ENCODE measurements at places on chromosomes 5 and 9.
A peak's percentile ranks its signal among the peaks of the same experiment; 100 is the strongest.

- no peak for DNase-seq
Observed at GRCh38 chr9:7451062-7451461, 348.5 kb downstream of the DMAC1 start.

GRCh38 chr9:112247090-112247489 lies 72.0 kb upstream of the SUSD1 start:
- DNase-seq = no peak

DNA sequence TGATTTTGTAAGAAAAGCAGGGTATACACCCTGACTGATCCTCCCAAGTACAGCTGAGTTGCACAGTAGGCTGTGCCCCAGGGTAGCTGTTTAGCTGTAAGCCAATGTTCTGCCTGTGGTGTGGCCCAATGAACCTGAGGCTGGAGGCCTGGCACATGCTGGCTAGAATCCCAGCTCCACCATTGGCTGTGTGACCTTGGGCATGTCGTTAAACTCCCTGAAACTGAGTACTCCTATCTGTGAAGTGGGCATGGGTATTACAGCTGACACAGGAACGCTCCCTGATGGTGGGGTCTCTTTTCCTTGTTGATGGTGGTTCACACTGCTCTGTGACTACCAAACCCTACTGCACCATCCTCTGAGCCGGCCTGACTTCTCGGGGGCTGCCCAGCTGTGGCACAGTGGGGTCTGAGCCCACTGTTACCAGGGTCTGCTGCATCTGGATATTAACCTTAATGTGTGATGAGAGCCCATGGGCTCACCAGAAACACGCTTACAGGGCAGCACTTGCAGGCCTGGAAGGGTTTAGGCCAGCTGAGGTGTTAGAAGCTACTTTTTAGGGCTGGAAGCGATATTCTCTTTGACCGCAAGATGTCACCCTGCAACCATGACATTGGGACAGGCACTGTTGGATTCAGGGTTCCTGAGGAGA lies 7.0 kb upstream of the GADD45G start:
- DNase-seq = peak; percentile 68

GRCh38 chr5:149035372-149035790 lies 27.5 kb downstream of the SH3TC2 start:
- peak; percentile 85 for DNase-seq

GRCh38 chr9:69221036-69221435 lies 47.0 kb downstream of the TJP2 start:
- no peak for DNase-seq

DNA sequence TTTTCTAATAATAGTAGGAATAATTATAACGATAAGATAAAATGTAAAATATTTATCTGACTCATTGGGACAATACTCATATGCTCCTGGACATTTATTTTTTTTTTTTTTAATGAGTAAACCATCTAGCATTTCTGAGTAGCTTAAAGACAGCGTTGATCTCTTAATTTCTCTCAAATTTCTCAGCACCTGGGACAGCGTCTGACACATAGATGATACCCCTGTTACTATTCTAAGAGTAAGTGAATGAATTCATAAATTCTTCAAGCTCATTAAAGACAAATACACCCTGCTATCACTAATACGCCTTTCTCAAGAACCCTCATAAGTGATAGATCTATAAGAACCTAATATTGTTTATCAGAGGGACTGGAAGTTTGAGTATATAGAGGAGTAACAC lies 12.0 kb upstream of the HTR4 start:
- no peak for DNase-seq

DNA sequence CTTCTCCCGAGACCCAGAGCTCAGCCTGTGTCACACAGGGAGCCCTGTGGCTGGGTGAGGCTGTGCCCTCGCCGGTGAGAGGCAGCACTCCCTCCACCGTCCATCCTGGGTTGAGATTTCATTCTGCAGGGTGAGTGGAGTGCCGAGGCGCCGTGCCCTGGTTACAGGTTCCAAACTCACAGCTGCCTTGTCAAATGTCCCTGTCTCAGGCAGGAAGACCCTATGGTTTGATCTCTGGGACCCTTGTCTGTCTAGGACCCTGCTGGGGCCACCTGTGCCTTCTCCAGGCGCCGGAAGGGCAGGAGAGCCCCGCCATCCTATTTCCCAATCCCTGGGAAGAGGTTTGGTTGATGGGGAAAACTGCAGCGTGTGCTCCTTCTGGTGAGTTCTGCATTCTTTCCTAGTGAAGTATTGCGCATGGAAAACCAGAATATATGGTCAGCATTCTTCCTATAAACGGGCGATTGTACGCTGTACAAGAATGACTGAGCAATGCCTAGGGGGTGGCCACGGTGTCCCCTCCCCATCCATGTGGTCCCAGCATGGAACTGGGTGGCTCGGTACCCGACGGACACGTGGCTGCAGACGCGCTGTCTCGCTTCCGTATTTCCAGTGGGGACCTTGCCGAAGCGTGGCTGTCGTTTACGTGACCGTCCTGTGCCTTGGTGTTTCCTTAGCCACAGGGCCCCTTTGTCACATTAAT lies 95.9 kb upstream of the COL5A1 start:
- peak; percentile 82 for DNase-seq

DNA sequence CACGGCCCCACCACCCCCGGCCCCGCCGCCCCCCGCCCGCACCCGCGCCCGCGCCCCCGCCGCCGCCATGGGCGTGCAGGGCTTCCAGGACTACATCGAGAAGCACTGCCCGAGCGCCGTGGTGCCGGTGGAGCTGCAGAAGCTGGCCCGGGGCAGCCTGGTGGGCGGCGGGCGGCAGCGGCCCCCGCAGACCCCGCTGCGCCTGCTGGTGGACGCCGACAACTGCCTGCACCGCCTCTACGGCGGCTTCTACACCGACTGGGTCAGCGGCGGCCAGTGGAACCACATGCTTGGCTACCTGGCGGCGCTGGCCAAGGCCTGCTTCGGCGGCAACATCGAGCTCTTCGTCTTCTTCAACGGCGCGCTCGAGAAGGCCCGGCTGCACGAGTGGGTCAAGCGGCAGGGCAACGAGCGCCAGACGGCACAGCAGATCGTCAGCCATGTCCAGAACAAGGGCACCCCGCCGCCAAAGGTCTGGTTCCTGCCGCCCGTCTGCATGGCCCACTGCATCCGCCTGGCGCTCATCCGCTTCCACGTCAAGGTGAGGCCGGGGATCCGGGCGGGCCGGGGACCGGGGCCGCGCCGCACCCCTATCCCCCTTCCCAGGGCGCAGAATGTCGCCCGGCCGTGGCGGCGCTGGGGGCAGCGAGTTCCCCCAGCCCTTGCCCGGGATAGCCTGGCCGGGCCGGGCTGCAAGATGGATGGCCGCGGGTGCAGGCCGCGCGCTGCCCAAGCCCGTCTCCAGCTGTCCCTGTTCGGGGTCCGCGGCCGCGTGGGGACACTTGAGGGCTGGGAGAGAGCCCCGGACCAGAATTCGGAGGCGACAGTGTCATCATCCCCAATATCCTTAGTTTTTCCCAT lies 594 bp downstream of the FAM120A start:
- DNase-seq = peak; percentile 57

GRCh38 chr9:92035687-92036410 lies 79.4 kb downstream of the SPTLC1 start:
- DNase-seq = peak; percentile 56

DNA sequence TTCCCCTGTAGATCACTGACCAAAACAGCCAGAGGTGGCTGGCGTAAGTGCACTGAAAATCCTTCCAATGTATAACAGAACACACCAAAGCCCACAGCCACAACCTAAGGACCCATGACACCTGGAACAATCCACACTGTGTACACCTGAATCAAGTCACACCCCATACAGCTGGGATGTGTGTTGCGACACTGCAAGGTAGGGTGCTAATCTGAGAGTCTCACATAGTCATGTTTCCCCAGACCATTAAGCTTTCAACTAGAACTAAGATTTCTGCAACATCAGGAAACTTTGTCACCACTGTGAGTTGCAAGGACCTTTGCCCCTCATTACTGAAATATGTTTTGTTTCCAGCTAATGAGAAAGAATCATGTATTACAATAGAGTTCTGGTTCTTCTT lies 59.4 kb downstream of the MED27 start:
- DNase-seq = no peak

- DNase-seq = no peak
Observed at GRCh38 chr5:94802450-94802849, 184.0 kb downstream of the SLF1 start.

DNA sequence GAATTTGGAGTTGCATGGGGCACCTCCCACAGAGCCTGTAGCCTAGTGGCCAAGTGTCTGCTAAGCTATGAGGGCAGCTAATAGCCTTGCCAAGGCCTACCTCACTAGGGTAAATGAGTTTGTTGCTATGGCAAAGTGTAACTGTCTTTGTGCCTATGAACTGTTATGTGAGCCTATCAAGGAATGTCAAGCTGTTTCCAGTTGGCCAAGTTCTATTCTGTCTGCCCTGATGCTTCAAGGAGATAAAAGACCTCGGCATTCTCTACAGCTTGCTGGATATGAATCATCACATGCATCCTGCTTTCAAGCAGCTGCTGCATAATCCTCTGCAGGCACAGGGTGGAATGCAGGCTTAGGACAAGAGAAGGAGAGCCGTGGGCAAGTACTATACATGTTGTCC lies 69.8 kb upstream of the CCDC112 start:
- peak; percentile 68 for DNase-seq

DNA sequence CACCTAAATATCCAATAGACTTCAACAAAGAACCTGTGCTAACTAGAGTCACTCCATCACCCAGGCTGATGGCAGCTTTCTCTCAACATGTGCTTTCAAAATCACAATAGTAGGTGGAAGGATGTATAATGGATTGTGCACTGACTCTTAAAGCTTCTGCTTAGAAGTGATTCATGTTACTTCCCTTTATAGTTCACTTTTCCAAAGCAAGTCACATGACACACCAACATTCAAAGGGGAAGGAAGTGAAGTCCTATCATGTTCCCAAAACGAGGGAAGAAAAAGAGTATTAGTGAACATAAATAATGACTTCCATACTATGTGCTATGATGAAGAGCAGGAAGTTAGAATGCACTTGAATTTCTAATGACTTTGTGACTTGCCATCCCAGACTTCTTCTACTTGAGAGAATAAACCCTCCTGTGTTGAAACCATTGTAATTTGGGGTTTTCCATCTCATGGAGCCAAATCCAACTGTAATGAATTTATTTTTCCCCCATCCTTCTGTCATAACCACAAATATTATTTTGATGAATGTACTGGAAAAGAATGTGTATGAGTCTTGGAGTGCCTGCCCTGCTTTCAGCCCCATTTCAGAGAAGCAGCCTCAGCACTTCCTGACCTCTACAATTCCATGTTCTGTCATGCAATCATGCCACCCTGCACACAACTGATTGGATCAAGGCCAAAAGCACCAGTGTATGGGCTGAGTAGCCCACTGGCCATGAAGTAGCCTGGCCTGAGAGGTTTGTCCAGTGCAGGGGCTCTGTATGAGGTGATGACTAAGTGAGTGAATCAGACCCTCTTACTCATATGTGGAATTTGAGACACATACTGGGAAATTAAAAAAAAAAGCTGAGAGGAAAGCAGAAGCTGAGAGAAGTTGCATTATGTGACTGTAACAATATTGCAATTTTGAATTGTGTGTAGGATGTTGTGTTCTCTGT lies 525.9 kb upstream of the CLINT1 start:
- no peak for DNase-seq

GRCh38 chr5:66840511-66841013 lies 244.4 kb downstream of the MAST4 start:
- no peak for DNase-seq

- DNase-seq = no peak
Observed at GRCh38 chr9:130241198-130241535, 24.4 kb upstream of the HMCN2 start.
